ENCODE measurements at places on chromosomes 2 and 18. TPM values are rescaled to one million over a fixed set of nuclear protein-coding genes. Genes with fewer than 3 reads are reported as not detected.

The DSG1 gene
- total RNA-seq = not detected

The SPATA3 gene
- not detected for total RNA-seq

The NCKAP5 gene
- 0.46 TPM for total RNA-seq

The CWC22 gene
- total RNA-seq = 30.2 TPM

The RAB17 gene
- total RNA-seq = 83.8 TPM

The KCNS3 gene
- 20.5 TPM for total RNA-seq

The SLC11A1 gene
- total RNA-seq = 0.43 TPM

The TDRD15 gene
- total RNA-seq = not detected

DNA sequence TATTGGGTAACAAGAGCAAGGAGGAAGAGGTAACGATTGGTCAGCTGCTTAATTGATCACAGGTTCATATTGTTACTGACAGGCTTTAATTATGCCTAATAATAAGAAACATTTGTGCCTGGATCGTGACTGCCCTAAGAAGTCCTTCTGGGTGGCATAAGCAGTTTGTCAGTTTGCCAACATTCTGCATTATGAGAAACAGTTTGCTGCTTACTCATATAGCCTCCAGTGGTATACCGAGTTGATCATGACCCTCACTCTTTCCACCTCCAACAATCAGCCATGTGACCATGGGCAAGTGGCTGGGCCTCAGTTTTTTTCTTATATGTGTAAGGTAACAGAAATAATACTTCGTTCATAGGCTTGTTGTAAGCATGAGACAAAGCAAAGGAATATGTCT is 96.6 kb upstream of the CABLES1 start:
- DNase-seq = no peak

- DNase-seq = no peak
Measured at GRCh38 chr2:43743706-43744105, 30.1 kb upstream of the DYNC2LI1 start.

- no peak for DNase-seq
Measured at GRCh38 chr2:187819624-187820023, 265.4 kb upstream of the TFPI start.

GRCh38 chr2:68411397-68412126 is 46.5 kb downstream of the PLEK start:
- DNase-seq = no peak

GRCh38 chr2:116510117-116510671 is 1304.3 kb upstream of the DDX18 start:
- no peak for DNase-seq

GRCh38 chr2:112699984-112700667 is 20.7 kb upstream of the NT5DC4 start:
- no peak for DNase-seq

DNA sequence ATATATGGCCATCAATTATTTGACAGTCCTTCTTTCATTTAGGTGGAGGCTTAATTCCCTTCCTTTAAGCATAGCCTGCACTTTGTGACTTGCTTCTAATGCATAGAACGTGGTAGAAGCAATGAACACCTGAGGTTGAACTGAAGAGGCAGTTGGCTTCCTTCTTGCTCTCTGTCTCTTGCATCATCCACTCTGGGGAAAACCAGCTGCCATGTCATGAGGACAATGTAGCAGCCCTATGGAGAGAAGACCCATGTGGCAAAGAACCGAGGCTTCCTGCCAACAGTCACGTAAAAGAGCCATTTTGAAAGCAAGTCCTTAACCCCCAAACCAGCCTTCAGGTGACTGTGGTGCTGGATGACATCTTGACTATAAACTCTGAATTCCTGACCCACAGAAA is 46.8 kb downstream of the ATOH8 start:
- no peak for DNase-seq

- no peak for DNase-seq
Measured at GRCh38 chr2:172922815-172923214, 152.8 kb upstream of the MAP3K20 start.

DNA sequence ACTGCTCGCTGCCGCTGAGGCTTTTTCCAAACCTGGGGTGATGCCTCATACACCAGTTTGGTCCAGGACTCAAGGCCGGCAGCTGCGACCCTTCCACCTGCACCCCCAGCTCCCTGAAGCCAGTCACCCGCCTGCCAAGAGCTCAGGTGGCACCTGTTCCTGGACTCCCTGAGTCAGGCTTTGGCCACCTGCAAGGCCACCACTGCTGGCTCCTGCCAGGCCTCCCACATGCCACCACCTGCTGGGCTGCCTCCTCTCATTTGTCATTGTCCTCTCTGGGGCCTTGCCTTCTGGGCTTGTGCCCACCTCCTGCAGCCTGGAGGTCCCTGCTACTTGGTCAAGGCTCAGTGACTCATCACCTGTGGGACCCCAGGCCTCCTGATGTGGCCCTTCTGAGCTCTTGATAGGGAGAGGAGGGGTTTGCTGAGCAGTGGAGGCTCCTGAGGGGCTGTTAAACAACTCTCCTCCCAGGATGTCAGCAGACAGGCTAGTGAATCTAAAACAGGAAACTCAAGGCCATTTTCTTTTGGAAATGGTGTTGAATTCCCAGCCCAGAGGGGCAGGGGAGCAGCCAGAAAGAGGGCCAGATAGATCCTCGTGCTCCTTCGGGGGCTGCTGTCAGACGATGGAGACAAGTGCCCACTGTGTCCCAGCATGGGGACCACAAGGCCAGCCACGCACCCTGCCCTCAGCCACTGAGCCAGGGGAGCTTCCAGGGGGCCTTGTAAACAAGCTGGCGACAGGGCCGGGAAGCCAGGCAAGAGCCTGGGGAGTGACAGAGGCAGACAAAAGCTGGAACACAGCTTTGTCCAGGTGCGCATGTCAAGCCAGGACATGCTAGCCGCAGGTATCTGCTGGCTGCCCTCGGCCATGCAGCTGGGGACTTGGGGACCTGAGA is 416.8 kb downstream of the LRATD1 start:
- no peak for DNase-seq

- DNase-seq = no peak
Measured at GRCh38 chr18:57759650-57760049, 43.5 kb downstream of the ATP8B1 start.

DNA sequence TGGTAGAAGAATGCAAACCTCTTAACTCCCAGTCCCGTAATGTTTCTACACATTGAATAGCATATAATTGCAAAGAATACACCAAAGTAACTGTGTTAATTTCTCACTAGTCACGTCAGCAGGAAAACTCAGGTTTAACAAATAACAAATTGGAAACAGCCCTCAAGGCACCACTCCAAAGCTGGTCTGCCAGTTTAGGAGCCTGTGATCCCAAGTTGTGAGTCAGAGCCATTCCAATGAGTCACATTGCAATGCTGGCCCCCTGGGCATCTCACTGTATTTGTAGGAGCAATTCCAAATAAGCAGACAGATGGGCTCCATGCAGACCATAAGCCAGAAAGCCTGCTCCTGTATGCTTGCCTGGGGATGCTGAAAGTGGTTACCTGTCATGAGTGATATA is 143.2 kb upstream of the SETBP1 start:
- peak; percentile 31 for DNase-seq

- DNase-seq = no peak
Measured at GRCh38 chr2:45724335-45724734, 72.9 kb downstream of the PRKCE start.

Data from H1 (cell line).